Stimulated activated CD8-positive, alpha-beta memory T cell treated with anti-CD3 and anti-CD28 coated beads, Interleukin-15, amount 100 ng/mL, for 48 hours (primary cell): ENCODE measurements at places on chromosomes 12 and 14.

DNA sequence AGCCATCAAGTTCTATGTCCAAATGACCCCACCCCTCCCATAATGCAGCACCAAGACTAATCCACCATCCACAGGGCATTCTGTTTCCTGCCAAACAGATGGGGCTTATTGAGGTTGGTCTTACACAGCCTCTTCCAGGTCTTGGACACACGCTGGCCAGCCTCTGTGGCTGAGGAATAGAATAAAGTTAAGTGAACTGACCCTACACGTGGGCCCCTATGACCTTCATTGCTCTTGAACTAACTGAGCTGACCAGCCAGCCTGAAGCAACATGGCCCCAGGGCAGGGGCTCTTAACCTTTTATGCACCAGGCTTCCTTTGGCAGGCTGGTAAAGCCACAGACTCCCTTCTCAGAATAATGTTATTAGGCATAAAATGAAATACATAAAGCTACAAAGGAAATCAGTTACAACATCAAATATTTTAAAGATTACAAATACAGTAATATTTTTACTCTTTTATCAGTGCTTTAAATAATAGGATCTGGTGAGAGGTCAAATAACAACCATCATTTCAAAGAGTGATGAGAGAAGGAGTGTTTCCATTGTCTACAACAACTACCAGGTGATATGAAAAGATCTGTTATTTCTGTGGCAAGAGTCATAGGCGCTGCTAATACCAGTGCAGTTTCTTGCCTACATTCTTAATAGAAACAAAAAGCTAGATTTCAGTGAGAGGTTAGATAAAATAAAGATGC, 192.9 kb upstream of the NUDT4 start:
- DNase-seq: no peak

GRCh38 chr14:89540830-89541470, 123.9 kb upstream of the FOXN3 start:
- no peak for DNase-seq

DNA sequence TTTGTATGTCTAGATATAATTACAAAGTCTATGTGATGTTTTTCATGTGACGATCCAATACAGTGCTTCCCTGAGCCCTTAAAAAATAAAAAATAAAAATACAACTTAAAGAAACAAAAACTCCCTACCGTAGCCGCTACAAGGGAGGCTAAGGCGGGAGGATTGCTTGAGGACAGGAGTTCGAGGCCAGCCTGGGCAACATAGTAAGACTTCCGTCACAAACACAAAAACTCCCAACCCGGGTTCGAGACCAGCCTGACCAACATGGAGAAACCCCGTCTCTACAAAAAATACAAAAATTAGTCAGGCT, 669 bp upstream of the CDKN3 start:
- no peak for DNase-seq

GRCh38 chr12:131988054-131988796, 38.5 kb downstream of the EP400 start:
- DNase-seq: no peak

DNA sequence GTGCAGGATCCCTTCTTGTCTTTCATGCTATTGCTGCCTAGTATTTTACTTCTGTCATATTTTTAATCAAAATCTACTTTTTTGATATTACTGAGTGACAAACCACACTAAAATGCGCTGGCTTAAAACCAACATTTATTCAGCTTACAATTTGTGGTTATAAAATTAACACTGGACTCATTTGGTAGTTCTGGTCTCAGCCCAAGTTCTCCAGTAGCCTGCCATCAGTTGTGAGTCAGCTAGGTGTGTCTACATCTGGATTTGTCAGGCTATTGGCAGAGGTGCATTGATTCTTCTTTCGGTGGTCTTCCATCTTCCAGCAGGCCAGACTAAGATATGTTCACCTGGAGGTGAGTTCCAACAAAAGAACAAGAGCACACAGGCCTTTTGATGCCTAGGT, 765.1 kb upstream of the FBXO33 start:
- no peak for DNase-seq

GRCh38 chr14:51639668-51640316, 11.9 kb upstream of the FRMD6 start:
- DNase-seq: no peak

GRCh38 chr14:20657216-20658211, 16.0 kb upstream of the OR6S1 start:
- DNase-seq: no peak

DNA sequence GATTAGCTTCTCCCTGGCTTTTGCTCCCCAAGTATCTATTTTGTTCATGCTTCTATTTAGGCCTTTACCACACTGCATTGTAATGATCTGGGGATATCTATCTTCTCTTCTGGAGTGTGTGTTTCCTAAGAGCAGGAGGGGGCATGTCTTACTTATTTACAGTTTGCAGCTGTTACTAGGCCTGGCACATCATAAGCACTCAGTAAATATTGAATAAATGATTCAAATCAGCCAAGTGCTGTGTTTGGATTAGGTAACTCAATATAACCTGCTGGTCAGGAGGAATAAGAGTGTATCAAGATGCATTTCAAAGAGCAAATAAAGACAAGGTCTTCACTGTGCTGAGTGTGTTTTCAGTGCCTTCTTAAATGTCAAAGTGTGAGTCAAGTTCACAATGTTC, 186.1 kb downstream of the FOXG1 start:
- no peak for DNase-seq

DNA sequence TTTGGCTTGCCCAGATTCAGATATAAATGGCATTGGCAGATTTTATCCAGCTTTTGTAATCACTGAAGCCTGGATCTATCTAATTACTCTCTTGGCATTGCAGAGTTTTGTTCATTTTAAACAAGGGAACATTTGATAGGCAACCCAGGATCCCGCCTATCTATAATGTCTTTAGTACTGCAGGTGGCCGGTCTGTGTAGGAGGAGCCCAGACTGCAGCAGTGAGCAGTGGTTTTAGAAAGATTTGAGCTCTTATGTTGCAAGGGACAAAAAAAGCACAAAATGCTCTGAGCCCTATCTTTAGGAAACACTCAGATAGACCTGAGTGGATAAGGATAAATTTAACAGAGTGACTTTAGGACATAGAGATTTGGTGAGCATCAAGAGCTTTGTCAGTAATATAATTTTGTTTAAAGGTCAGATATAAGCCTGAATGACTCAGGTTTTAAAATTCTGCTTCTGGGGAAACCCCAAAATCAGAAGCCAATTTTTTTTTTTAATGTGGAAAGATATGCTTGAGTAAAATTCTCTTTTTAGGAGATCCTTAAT, 165.5 kb downstream of the SLC5A8 start:
- no peak for DNase-seq

GRCh38 chr14:35695072-35695471, 114.0 kb downstream of the RALGAPA1 start:
- no peak for DNase-seq

- no peak for DNase-seq
These were observed 51.2 kb upstream of the TCL1B start for GRCh38 chr14:95635051-95635450.

- DNase-seq: no peak
These were observed 107.5 kb downstream of the DAD1 start for GRCh38 chr14:22481546-22481945.

DNA sequence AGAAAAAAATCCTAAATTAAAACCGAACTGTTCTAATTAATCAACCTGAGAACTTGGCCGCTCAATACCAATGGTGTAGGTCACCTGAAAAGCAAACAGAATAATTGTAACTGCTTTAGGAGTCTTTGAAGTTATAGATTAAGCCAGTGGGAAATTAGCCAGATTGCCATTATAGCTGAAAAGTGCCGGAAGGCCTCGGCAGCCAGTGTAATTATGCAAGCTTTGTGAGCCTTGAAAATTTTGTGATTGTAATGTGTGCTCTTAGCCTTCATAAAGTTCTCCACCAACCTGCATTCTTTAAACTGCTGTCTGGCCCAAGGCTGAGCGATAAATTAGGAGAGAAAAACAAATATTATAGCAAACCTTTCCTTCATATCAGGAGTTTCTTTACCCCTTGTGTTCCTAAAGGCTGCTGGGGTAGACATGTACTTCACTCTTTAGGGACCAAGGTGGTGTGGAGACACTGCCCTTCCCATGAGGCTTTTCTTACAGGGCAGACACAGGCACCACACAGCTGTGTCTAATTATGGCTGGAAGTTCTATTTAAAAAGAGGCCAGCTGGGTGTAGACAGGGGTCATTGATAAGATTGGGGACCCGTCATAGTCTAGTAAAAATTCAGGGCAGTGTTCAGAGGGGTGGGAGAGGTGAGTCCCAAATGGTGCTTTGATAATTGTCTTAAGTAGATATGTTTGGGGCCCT, 991.2 kb downstream of the FLRT2 start:
- no peak for DNase-seq
